Activated T-helper 9 cell treated with anti-CD3 and anti-CD28 coated beads, Interleukin-2, amount 50 U/mL, for 16 hours (primary cell): ENCODE measurements at places on chromosomes 12 and 14.

GRCh38 chr14:76495983-76496382 is 120.0 kb downstream of the ESRRB start:
- DNase-seq = no peak

- no peak for DNase-seq
These were observed 35.7 kb upstream of the PRMT8 start for GRCh38 chr12:3455312-3455711.

GRCh38 chr14:54182419-54183045 is 214.3 kb upstream of the CDKN3 start:
- DNase-seq = no peak

DNA sequence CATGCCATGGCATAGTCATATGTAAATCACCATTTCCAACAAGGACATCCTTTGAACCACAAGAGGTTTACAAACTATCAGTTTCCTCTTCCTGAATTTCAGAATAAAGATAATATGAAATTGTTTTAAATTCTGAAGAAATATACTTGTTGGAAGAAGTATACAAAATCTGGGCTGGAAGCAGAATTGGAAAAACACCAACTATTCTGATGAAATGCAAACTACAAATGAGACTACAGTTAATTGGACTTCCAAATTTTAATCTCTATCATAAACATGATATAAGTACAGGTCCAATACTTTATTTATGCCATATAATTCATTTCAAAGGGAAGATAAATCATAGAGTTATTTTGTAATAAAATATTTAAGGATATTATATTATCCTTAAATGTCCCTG is 80.1 kb downstream of the NOVA1 start:
- no peak for DNase-seq

DNA sequence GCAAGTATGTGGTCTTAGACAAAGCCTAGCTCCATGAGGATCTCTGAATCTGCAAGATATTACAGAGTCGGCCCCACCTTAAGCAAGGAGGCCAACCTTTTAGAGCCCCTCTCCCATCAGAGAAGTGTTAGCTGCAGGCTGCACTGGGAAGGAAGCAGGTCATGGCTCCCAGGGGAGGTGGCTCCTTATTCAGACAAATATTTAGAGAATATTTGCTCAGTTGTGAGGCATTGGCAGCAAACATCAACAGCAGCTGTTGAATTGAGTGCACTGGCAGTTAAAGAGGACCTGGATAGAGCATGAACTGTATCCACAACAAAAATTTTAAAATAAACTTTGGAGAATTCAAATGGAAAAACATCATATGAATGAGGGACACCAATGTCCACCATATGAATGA is 44.7 kb downstream of the FSCB start:
- DNase-seq = no peak

GRCh38 chr14:101188571-101188915 is 285.0 kb upstream of the RTL1 start:
- DNase-seq = no peak

GRCh38 chr14:103105580-103106150 is 11.1 kb downstream of the EXOC3L4 start:
- DNase-seq = no peak

GRCh38 chr14:26527095-26527494 is 70.7 kb downstream of the NOVA1 start:
- no peak for DNase-seq

DNA sequence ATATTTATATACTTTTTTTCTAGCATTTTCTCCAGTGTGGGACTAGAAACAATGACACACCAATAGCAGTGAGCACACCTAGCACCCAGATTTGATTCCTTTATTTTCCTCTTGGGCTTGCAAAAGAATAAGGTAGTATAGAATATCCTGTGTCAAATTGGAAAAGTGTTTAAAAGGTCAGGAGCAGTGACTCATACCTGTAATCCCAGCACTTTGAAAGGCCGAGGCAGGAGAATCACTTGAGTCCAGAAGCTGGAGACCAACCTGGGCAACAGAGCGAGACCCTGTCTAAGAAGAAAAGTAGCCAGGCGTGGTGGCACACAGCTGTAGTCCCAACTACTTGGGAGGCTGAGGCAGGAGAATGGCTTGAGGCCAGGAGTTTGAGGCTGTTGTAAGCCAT is 53.8 kb upstream of the SGPP1 start:
- no peak for DNase-seq

- DNase-seq = no peak
These were observed 561.9 kb downstream of the FLRT2 start for GRCh38 chr14:86091811-86092210.

DNA sequence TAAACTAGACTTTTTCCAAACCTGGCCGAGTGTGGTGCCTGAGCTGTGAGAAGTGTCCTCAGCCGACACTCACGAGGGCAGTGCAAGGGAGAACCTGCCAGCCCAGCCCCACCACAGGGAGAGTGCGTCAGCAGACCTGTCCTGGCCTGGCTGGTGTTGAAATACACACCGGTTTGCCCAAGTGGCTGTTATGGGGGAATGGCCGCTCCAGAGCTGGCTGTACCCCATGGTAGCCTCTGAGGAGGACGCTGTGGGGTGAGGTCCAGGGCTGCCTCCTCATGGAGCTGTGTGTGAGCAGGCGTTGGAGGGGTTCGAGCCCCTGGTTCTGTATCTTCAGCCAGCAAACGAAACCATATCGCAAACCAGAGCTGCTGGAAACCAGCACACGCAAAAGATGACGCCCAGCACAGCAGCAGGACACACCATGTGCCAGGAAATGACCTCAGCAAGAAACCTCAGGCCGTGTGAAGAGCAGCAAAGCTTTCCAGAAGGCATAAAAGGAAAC is 9.4 kb downstream of the ANKRD9 start:
- no peak for DNase-seq

DNA sequence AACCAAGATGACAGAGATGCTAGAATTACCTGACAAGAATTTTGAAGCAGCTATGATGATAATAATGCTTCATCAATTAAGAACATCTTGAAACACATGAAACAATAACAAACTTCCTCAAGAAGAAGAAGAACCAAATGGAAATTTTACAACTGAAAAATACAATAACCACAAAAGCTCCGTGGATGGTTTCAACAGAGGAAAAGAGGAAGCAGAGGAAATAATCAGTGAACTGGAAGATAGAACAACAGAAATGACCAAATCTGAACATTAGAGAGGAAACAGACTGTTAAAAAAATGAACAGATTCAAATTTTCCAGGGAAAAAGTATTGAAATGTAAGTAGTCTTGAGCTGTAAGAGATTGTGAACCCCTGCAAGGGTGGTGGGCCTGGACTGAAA is 62.8 kb upstream of the SLC35F4 start:
- DNase-seq = no peak

DNA sequence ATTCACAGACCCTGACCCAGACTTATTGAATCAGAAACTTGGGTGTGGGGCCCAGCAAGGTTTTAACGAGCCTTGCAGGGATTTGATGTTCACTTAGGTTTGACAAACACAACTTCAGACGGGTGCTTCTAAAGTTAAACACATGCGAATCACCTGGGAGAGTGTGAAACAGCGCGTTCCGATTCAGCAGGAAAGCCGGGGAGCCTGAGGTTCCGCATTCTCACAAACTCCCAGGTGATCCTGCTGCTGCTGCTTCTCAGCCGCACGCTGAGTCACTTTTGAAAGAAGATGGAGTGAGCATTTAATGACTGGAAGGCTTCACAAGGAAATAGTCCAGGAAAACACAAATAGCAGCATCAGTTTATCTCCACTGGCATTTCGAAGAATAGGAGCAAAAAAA is 44.2 kb upstream of the DDX11 start:
- no peak for DNase-seq

DNA sequence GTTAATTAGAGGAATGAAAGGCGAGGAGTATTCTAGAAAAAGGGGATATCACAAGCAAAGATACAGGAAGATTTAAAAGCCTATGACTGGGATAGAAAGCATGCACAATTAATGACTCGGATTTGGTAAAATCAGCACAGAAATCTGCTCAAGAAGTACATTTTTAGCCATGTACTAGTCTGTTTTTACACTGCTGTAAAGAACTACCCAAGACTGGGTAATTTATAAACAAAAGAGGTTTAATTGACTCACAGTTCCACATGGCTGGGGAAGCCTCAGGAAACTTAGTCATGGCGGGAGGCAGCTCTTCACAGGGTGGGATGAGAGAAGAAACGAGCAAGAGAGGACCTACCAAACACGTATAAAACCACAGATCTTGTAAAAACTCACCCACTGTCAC is 716.3 kb upstream of the MDGA2 start:
- no peak for DNase-seq
